ENCODE measurements at places on chromosomes 2 and 18.

DNA sequence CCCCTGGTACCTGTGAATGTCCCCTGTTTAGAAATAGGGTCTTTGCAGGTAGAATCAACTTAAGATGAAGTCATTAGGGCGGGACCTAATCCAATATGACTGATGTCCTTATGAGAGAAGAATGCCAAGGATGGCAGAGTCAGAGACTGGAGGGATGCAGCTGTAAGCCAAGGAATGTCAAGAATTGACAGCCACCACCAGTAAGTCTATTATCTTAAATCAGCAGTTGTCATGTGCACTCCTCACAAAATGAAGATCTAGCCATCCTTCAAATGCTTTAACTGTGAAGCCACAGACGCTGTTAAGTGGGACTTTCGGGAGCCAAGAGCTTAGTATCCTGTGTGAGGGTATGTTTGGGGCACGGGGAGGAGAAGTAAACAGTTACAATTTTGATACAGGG, 83.2 kb downstream of the ITGA4 start:
- DNase-seq, result no peak

GRCh38 chr2:98822301-98823164, 91.6 kb upstream of the MGAT4A start:
- DNase-seq, result no peak

DNA sequence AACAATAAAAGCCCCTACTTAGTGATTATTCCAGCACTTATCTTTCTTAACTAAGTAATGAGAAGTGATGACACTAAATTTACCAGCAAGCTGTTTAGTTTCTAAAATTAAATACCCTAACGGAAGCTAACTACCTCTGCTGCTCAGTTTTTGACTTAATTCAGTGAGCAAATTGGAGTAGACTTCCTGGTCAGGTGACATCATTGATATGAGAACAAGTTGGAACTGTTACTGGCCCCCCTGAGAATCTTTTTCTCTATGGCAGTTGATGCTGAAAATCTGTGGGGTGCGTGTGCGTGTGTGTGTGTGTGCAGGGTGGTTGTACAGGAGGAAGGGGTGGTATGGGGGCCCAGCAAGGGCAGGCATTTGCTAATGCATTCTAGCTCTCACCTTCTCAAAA, 35.5 kb upstream of the BMP10 start:
- no peak for DNase-seq

DNA sequence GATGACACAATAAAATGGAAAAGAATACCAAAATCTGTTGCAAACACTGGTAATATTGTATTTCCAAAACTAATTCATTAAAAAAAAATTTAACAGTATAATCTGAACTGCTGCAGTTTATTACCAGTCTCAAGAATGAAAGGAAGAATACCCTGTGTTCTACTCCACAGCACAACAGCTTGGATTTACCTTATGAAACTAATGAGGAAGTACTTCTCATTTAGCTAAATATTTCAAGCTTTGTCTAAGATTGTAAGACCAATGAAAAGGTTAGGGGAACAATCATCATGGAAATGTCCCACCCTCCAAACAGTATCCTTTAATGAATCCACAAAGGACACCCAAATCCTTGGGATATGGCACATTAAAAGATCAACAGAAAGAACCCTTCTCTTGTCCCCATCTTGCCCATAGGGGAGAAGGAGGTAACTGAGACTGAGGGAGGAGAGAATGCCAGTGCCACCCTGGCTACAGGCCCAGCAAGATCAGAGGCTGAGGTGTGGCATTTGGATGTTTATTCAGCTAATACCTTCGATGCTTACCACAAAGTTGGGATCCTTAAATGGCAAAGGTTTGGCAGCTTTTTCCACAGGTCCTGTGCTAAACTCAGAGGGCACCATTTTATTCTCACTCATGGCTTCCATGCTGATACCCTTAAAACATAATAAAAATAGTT, 17.7 kb downstream of the INO80C start:
- no peak for DNase-seq

- peak; percentile 98 for DNase-seq
These were observed 242.7 kb downstream of the CNTNAP5 start for GRCh38 chr2:124267794-124268193.

DNA sequence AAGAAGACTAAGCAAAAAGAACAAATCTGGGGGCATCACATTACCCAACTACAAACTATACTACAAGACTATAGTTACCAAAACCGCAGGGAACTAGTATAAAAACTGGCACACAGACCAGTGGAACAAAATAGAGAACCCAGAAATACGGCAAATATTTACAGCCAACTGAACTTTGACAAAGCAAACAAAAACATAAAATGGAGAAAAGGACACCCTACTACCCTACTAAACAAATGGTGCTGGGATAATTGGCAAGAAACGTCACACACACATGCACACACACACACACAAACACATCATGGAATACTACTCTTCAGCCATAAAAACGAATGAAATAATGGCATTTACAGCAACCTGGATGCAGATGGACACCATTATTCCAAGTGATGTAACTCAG, 53.3 kb downstream of the SESTD1 start:
- no peak for DNase-seq

DNA sequence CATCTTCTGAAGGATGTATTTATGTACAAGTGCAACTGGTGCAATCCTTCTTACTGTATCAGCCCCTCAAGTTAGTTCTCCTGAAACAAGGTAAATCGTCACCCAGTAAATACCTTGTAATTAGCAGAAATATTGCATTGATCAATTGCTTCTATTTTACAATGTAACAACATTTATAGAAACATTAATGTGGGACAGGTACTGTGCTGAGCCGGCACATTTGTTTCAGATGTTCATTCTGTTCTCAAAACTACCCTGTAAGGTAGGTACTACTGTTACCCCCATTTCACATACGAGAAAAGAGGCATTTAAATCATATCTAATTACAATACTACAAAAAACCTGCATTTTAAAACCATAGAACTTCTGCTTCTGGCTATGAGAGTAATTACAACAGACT, 19.5 kb downstream of the RTN4 start:
- no peak for DNase-seq

DNA sequence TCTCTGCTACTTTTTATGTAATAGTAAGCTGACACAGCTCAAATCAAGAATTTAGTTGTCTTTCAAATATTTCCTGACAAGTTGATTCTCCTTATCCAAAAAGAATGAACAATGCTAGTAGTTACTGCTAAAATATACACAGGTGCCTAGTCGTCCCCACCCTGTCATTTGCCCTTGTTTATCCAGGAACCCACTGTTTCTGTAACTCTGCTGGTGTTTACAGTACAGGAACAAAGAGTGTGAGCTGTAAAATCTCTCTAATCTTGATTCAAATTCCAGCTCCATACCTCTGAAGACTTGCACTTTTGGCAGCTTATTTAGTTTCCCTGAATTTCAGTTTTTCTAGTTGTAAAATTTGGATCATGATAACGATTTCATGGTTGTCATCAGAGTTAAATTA, 21.1 kb upstream of the SCYGR2 start:
- DNase-seq, result no peak

- DNase-seq, result no peak
These were observed 35.8 kb downstream of the CASP10 start for GRCh38 chr2:201218780-201219179.

DNA sequence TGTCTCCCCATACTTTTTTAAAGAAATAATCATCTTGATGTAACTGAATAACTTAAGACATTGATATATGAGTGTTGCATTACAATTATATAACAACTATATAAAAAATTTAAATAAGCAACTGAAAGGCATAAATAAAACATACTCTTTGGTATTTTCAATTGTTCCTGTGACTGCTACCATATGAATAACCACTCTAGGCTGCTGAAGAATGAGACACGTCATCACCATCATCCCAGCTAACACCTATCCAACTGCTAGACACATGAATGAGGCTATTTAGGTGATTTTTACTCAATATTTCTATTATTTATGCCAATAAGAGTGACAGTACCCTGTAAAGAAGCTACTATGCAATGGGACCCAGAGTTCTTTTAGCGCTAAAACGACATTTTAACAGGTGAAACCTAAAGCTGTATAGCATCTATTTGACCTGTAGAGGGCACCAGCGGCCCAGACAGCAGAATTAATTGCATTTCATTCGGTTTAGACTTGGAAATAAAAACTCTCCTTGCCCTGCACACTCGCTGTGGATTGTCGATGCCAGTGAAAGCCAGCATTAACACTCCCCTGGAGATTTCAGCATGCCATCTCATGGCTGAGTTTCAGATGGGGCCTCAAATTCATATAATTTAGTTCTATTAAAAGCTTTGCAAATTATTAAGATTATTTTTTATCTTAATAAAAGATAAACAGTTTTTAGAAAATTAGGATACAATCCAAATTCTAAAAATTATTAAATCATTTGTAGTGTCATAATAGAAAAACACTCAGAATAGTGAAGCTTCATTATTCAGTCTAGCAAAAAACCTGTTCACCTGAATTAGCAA, 89.4 kb upstream of the MAP2 start:
- peak; percentile 43 for DNase-seq

GRCh38 chr2:41998186-41999127, 49.4 kb upstream of the PKDCC start:
- peak; percentile 42 for DNase-seq

GRCh38 chr18:57435846-57436190, 644 bp downstream of the ONECUT2 start:
- no peak for DNase-seq

GRCh38 chr18:79697178-79697577, 17.6 kb downstream of the CTDP1 start:
- no peak for DNase-seq

DNA sequence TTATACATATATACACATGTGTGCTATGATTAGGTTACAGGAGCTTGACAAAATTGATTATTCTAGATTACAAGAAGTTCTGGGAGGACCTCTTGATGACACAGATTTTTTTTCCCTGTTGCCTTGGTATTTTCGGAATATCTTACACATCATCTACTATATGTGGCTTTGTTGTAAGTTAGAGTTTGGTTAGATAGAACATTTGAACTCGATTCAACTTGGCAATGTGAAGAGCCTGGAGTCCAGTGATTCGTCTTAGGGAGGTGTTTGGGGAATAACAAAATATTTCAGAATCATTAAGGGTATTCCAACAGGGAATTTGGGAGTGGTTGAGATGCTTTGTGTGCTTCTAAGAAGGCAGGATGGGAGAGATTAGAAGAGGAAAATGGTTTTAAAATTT, 39.3 kb upstream of the EFEMP1 start:
- no peak for DNase-seq

GRCh38 chr2:11508279-11508678, 25.6 kb upstream of the GREB1 start:
- no peak for DNase-seq

- DNase-seq, result no peak
These were observed 3.1 kb downstream of the ATOH8 start for GRCh38 chr2:85756822-85757435.

DNA sequence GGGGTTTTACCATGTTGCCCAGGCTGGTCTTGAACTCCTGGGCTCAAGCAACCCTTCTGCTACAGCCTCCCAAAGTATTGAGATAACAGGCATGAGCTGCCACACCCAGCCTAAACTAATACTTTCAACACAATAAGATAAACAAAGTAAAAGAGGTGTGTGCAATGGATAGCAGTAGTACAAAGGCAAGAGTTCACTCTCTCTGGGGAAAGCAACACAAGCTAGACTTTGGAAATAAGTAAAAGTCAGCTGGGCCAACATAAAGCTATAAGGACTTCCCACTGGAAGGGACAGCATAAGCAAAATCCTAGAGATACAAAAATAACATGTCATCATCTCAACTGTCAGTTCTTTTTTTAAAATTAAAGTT, 5.2 kb upstream of the NOSTRIN start:
- no peak for DNase-seq

- no peak for DNase-seq
These were observed 649.8 kb downstream of the ARHGAP15 start for GRCh38 chr2:143779021-143779420.

DNA sequence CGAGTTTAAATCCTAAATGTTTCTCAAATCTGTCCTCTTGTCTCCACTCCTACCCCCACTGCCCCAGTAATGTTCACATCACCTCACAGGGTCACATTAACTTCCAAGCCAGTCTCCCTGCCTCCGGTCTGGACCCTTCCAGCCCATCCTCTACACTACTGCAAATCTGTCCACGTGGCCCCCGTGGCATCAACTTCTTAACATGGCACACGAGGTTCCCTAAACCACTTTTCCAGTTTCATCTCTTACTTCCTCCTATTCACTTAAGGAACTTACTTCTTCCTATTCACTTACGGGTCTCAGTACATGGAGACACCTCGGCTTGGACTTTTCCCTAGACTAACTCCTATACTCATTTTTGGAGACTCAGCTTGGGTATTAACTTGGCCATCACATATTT, 27.0 kb downstream of the MRPL33 start:
- DNase-seq, result no peak

DNA sequence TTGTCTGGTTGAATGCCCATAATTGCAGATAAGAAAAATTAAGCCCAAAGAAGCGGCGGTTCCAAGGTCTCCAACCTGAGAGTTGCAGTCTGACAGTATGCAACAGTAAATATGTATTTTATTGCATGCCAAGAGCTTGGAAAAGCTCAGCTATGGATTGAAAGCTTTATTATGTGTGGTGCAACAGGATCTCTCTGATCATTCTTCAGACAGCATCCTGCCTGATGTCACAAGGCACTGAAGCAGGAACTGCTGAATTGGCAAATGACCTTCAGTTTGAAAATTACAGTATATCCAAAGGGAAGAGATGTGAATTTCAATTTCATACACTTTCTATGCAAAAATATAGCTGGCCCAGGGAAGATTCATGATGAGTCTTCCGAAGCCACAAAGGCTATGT, 42.5 kb downstream of the DOCK10 start:
- DNase-seq, result no peak

DNA sequence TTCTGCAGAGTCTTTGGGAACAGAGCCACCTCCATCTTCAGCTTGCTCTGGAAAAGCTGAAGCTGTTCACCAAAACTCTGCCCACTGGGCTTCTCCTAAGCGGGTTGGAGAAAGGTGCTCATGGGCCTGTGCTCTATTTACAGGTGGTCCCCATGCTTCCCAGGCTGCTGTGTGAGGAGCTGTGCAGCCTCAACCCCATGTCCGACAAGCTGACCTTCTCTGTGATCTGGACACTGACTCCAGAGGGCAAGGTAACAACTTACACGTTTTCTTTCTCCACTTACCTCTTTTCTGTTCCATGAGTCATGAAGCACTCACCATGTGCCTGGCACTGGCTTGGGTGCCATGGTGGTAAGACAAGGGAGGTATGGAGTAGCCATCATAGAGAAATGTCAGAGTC, 129.5 kb upstream of the ALPP start:
- DNase-seq, result no peak

- DNase-seq, result peak; percentile 71
These were observed 124.2 kb downstream of the UBE2E3 start for GRCh38 chr2:181104512-181105115.

DNA sequence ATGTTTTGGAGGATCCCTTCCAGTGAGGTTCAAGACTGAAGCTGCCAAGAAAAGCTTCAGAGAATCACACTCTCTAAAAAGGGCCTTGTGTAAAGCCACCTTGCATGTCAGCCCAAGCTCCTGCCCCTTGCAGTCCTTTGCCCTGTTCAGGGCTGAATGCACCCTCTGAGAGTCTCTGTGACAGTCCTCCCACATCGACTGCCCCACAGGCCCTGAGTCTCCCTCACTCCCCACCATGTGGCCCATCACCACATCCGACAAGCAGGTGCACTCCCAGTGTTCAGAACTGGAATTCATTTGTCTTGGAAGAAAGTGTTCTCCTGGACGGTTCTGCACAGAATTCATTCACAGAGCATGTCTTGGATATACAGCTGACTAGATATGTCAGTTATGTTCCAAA, 31.0 kb downstream of the BCL11A start:
- no peak for DNase-seq

- DNase-seq, result no peak
These were observed 76.4 kb downstream of the SPATS2L start for GRCh38 chr2:200382874-200383273.
